ENCODE measurements at places on chromosomes 6 and 20.

DNA sequence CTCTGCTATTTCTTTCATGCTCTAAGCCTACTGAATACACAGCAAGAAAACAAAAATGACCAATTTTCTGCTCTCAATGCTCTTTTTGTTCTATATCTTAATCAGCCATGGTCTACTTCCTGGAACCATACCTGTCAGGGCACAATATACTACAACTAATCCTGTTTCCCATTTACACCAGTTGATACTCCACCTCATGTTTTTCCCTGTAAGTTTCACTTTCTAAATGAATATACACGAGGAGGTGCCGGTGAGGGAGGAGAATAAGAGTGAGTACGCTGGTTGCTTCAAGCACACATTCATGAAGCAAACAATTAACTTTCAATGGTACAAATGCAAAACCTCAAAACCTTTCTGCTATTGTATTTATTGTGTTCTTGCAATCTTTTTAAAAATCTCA, 443.1 kb upstream of the ID4 start:
- DNase-seq = no peak

DNA sequence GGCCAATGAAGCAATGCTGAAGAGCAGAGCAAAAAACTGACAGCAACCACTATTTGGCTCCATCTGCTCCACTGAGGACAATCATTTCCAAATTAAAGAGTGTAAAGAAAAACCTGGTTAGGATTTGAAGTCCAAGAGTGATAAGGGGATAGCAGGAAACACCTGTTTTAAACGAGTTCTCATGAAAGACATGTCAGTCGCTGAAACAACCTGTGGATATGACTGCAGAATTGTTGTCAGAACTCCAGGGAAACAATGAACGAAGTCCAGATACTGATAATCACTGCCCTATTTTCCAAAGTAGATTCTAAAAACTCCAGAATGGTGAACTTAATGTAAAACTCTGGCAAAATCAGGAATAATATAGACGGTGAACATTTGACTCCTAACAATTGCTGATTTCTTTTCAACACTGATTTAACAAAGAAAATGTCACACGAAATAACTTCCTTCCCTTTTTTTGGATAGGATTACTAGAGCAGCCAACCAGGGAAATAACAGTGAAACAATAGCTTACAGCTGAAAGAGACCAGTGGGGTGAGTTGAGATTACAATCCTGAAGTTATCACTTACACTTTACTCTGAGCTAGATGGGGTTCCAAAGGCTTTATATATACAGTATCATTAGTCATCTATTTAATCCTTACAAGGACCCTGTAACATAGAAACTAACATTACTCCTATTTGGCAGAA, 83.7 kb downstream of the ELOVL5 start:
- no peak for DNase-seq

GRCh38 chr20:38151455-38151854, 13.6 kb downstream of the TGM2 start:
- DNase-seq = no peak

- no peak for DNase-seq
These were observed 3.0 kb downstream of the BAK1 start for GRCh38 chr6:33577106-33577535.

GRCh38 chr6:51528556-51528955, 558.9 kb downstream of the PKHD1 start:
- no peak for DNase-seq
